ENCODE measurements at places on chromosomes 6 and 20.

- no peak for DNase-seq
These were observed 60.3 kb downstream of the TSHZ2 start for GRCh38 chr20:53032478-53032932.

DNA sequence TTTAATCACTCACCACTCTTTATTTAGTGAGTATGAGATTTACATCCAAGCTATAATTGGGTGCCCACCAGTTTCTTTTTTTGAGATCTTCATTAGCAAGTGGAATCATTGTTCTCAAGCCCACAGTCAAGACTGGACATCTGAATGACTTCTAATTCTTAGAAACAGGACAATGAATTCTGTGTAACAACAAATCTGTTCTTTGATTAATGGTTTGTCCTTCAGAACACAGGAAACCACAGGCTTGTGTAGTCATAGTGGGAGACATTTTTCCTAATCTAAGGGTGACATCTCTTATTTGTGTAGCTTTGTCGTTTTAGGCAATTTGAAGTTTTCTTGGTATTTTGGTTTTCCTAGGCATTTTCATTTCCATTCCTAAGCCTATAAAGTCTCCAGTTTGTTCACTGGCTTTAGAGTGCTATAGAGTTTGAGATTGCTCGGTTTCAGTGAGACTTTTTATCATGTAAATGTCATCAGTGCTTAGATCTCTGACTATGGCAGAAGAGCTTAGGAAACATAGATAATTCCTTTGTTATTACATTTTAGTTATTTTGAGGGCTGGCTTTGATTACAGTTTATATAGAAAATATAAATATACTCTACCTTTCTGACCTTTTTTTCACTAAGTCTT lies 903.9 kb upstream of the MAP3K7 start:
- DNase-seq, result no peak

DNA sequence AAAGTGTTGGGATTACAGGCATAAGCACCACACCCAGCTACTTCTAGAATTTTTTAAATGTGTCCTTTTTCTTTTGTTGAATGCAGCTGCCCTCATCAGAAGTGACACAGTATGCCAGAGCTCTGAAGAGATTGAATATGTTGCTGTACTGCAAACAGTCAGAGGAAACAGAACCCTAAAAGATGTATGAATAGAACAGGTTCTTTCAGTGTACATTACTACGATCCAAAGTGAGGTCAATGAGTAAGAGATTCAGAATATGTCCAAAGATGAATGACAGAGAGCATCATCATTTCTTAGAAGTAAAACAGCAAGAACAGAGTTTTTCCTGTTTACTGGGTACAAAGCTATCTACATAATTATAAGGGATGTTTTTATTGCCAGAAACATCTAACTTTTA lies 268.5 kb downstream of the NRN1 start:
- no peak for DNase-seq

DNA sequence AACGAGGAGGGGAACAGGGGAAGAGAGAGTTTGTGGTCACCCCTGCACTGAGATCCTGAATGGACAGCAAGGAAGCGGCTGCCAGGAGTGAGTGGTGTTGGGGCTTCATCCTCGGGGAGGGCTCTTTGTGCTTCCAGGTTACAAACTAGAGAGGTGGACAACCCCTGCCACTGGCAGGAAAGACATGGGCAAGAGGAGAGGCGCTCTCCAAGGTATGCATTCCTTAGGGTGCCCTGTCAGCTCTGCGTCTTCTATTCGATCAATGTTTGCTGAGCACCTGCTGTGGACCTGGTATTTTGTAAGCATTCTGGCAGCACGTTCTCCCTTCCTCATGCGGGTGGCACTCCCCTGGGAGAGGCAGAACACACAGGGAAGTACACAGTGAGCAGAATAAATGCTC lies 93.6 kb downstream of the CDH4 start:
- DNase-seq, result no peak

- no peak for DNase-seq
These were observed 48.9 kb upstream of the TNFRSF21 start for GRCh38 chr6:47358440-47359225.

DNA sequence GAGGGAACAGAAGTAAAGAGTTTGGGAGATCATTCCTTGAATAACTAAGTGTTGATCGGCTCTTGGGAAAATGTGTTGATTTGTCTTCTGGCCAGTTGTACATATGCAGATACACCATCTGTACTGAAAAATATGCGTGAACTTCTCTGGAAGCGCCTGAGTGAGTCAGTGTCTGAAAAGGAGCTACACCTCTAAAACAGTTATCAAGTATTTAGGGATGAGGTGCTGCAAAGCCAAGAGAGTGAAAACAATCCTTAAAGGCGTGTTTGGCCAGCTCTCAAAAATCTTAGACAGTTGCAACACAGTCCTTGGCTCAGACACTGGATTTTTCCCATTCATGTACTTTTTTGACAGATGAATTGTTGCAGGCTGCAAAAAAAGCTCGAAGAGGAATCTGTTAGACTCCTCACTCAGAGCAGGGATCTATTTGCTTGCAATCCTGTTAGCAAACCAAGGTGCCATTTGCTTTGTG lies 61.3 kb downstream of the BMP6 start:
- no peak for DNase-seq

- no peak for DNase-seq
These were observed 348.7 kb downstream of the CD83 start for GRCh38 chr6:14466278-14466677.

DNA sequence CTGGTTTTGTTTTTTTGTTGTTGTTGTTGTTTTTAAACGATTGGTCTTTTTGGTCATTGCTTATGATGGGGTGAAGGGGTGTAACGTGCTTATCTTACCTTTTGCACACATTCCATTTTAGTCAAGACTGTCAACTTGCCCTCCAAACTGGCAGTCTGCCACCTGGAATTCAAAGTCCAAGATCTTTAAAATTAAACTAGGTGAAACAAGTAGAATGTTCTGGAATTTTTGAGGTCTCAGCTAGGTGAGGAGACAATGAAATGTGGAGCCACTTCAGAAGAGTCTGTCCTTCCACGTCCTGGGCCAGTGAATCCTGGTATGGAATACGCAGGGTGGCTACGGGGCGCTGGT lies 344.6 kb downstream of the ZFAND3 start:
- DNase-seq, result no peak

- peak; percentile 64 for DNase-seq
These were observed 505.0 kb upstream of the SLC35B3 start for GRCh38 chr6:8940356-8940755.

- DNase-seq, result peak; percentile 67
These were observed 54.8 kb upstream of the KCNG1 start for GRCh38 chr20:51077686-51078060.

- DNase-seq, result no peak
These were observed 31.4 kb upstream of the AKAP7 start for GRCh38 chr6:131103901-131104300.

DNA sequence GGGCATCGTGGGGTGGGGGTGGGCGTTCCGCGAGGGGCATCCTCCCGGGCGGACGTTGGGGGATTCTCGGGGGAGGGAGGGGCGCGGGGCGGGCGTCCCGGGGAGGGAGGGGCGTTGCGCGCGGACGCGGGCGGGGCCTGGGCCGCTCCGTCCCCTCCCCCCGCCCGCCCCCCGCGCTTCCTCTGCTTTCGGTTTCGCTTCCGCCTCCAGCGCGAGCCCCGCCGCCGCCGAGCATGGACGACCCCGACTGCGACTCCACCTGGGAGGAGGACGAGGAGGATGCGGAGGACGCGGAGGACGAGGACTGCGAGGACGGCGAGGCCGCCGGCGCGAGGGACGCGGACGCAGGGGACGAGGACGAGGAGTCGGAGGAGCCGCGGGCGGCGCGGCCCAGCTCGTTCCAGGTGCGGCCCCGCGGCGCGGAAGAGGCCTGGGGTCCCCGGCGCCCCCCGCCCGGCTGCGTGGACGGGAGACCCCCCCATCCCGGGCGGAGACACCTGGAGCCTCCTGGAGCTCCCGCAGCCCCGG lies at the start of gene OGFR:
OGFR (plus strand) TSS at position 209 of the 528 bp plus-strand sequence; CDS start at position 234, 25 bp downstream.
- DNase-seq, result peak; percentile 35

DNA sequence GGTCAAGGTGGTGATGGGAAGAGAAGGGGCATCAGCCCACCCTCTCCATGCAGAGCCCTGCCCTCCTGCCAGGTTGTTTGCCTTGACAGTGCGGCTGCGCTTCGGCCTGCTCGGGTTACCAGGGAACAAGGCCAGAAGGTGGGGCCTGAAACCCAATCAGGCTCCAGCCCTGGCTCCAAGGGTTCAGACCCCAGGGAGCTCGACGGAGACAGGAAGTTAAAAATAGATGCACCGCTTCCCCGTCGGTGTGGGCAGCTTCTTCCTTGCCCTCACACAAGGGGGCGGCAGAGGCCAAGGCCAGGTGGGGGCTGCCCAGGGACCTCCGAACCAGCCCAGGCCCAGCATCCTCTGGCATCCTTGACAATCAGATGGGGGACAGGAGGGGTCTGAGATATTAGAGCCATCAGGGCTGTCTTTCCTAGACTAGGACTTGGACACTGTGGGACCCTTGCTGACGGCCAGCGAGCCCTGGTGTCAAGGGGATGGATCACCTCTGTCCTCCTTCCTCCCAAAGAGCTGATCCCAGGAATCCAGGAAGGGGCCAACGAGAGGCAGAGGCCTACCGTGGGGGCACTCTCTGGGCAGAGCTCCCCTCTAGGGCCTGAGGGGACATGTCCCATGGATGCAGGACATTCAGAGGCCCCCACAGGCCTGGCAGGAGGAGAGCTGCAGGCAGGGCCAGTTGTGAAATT lies 65.2 kb downstream of the RIPOR3 start:
- DNase-seq, result no peak

DNA sequence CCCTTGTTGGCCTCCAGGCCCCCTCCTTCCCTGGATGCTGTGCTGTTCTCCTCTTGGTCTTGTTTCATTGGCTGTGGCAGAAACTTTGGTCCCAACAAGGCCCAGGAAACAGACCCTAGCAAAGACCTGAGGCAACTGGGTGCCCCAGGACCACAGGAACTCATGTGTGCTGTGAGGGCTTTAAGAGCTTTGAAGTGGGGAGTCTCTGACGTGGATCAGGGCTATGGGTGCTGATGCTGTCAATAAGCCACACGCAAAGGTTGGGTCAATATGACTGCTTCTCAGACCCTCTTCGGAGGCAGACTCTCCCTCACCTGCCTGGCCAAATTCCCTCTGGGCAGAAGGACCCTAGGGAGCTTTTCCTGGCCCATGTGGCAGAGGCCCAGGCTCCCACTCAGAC lies 91.5 kb upstream of the MLN start:
- DNase-seq, result no peak

DNA sequence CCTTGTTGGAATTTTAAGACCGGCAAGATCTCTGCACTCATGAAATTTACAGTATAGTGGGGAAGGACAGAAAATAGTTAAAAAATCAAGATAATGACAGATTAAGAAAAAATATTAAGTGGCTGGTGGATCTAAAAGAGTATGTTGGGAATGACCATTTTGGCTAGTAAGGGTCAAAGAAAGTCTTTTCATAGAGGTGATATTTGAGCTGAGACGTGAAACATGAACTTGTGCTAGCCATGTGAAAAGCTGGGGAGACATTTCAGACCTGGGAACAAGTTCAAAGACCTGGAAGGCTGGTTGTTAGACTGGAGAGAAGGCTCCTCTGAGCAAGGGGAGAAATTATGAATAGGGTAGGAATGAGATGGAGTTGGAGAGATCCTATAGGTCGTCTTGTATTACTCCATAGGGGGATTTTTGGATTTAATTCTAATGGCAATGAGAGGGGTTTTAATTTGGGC lies 4.7 kb downstream of the BICRAL start:
- DNase-seq, result no peak

- DNase-seq, result peak; percentile 28
These were observed 38.0 kb downstream of the KLHL31 start for GRCh38 chr6:53627391-53628218.

DNA sequence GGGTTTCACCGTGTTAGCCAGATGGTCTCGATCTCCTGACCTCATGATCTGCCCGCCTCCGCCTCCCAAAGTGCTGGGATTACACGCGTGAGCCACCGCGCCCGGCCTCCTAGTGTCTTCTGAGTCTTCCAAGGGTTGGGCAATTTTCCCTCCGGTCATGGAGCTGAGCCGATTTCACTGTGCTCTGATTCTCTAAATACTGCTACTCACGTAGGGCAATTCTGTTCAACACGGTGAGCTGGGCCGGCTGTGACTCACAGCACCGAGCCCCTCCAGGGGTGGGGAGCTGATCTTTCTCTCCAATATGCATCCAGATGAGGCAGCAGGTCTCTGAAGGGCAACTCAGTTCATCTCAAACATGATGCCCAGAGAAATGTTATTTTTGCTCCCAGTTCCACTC lies 71.6 kb upstream of the CD93 start:
- no peak for DNase-seq

DNA sequence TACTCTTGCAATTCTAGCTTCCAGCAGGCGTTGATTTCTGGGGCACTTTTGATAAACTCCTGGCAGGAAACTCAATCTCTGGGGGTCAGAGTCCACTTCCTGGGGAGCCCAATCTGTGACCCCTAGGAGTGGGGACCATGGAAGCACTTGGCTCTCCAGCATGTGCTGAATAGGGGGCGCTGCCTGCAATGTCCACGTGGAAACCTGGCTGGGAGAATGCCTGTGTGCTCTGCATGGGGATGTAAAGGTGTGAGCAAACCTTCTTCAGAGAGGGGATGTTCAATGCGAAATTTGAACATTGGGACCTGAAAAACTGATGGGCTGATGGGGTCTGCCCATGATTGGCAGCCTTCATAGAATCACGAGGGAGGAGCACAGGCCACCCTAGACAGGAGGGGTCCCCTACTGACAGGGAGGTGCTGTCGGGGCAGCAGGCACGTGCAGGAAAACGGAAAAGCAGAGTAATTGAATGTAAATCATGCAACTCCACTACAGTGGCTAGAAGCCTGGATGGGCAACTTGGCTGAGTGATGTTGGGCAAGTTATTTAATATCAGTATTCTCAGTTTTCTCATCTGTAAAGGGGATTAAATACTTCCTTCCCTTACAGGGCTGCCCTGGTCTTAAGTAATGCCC lies 47.8 kb downstream of the CEP43 start:
- no peak for DNase-seq

DNA sequence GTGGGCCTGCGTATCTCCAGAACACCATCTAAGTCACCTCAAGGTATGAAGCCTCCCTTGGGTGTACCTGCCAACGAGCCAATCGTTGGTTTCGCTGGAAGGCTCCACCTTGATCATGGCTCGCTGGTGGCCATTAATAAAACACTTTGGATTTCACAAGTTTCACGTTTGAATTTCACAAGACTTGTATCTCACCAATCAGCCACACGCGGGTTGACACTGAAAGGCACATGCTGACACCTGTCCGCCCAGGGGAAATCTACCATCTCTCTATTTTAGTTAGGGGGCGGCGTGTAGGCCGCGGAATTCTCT lies 586 bp upstream of the HMGA1 start:
- no peak for DNase-seq

Data from NCI-H1105 treated with DMSO at 0.1 percent for 48 hours (cell line).